ENCODE measurements at places on chromosomes 2 and 18.
A peak's percentile ranks its signal among the peaks of the same experiment; 100 is the strongest.

DNA sequence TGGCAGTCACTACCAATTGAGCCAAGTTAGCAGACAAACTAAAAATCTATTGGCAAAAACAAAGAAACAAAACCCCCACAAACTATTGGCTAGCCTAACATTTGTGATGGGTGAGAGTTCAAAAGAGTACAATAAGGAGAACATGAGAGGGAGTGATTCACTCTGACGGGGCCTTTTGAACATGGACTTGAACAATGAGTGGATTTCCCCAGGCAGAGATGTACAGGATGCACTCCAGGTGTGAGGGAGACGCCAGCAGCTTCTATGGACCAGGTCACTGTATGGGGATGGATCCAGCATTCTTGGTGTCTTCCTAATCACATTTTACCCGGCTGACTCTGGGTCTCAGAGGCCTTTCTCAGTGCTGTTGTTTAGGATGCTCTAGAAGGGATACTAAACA, 167.5 kb upstream of the SMAD2 start:
- no peak for DNase-seq

DNA sequence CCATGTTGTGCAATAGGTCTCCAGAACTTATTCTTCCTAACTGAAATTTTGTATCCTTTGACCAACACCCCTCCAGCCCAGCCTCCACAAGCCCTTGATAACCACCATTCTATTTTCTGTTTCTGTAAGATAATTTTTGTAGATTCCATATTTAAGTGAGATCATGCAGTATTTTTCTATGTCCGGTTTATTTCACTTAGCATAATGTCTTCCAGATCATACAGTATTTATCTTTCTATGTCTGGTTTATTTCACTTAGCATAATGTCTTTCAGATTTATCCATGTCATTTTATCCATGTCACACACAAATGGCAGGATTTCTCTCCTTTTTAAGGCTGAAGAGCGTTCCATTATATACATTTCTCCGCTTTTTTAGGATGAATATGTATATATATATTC, 24.4 kb upstream of the ONECUT2 start:
- DNase-seq, result no peak

DNA sequence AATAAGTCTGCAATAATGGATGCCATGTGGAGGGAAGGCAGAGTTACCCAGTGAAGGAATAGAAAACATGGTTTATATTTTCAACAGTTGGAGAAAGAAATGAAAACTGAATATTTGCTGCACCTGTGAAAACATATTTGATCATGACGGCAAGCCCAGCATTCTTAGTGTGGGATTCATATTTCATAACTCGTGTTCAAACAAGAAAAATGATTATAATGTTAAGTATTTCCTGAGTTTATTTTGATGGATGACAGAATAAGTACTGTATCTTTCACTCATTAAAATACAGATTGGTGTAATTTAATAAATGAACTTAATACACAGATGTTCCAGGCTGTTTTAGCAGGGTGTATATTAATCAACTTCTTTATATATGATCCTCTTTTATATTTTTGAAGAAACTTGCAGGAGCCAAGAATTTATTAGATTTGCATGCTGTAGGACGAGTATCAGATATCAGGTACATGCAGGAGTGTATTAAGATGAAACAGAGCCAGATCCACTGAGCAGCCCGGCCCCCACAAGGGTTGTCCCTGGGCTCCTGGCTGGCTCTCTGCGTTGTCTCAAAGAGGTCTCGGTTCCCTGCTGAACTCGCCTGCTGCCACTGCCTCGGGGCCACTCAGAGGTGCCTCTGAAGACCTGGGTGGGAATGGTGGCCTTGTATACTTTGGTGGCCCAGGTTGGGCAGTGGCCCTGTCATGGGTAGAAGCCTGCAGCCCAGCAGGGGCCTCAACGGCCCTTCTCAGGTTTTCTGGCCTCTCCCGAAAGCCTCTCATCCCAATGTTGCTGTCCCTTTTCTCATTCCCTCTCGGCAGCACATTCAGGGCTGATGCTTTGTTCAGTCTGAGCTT, 95.0 kb upstream of the LDAH start:
- DNase-seq, result no peak

GRCh38 chr18:36298126-36298741, 721 bp downstream of the FHOD3 start:
- no peak for DNase-seq

DNA sequence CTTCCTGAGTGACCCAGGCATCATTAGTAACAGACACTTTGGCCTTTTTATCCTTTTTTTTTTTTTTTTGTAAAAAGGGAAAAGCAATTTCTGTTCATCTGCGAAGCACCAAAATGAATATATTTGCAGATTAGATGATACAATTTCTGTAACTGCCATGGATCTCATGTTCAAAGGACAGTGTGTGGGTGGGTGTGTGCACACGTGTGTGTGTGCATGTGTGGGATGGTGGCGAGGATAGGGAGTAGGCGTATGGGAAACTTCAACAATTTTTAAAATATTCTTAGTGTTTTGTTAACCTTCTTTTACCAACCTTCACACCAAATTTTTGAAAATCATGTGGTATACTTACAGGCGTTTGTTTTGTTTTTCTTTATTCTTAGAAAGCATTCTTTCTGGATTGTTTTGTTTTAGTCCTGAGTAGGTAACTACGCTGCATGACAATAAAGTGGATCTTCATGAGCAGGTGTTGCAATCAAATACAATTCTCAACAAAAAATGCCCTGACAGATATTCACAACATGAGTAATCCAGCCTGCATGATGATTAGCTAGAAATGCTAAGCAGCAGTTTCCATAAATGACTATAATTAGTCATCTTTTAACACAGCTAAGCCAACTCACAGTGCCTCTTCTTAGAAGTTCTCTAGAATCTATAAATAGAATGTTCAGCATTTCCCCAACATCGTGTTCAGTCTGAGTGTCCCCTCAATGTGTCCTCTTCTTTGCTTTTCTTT, 53.5 kb upstream of the RMDN2 start:
- DNase-seq, result peak; percentile 93

GRCh38 chr2:176484838-176485237, 215.6 kb downstream of the MTX2 start:
- DNase-seq, result no peak

GRCh38 chr18:26040051-26040656, 50.3 kb downstream of the SS18 start:
- DNase-seq, result no peak

DNA sequence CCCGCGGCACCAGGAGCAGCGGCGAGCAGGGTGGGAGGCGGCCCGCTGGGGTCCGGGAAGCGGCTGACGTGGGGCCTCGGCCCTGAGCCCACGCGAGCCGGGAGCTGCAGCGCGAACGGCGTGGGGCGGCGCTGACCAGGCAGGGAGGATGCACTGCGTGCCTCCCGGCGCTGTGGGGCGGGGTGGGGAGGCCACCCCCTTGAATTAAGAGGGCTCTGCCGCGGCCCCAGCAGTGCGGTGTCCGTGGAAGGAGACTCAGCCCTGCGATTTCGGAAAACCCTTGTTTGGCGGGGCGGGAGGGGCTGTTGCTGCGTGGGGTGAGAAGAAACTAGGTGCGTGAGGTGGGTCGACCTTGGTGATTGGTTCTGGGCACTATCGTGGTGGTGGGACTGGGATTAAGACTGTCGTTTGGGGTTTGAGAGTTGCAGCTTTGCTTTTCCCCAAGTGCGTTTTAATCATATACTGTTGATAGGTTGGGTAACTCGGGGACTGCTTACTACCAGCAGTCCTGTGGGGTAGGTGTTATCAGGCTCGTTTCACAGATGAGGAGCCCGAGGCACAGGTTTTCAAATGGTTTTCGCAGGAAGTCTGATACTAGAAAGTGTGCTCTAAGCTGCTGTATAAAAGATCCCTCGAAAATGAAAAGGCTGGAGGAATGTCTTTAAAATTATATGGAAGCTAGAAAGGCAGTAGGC, 722 bp downstream of the ACSL3 start:
- DNase-seq, result peak; percentile 21

DNA sequence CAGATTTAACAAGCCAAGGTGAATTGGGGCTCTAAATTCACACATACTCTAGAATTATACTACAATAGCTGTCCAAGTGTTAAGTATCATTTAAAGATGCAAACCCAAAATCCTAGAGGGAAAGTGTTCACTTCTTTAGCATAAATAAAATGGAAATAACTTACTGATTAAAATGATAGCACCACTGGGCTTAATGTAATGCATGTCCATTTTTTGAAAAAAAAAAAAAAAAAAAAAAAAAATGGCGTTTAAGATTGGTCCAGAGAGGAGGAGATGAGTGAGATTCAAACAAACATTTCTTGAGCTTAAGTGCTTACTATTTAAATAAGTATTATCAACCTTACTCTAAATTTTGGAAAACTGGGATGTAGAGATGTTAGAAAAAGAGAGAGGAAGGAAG, 251.5 kb upstream of the CWC22 start:
- no peak for DNase-seq

DNA sequence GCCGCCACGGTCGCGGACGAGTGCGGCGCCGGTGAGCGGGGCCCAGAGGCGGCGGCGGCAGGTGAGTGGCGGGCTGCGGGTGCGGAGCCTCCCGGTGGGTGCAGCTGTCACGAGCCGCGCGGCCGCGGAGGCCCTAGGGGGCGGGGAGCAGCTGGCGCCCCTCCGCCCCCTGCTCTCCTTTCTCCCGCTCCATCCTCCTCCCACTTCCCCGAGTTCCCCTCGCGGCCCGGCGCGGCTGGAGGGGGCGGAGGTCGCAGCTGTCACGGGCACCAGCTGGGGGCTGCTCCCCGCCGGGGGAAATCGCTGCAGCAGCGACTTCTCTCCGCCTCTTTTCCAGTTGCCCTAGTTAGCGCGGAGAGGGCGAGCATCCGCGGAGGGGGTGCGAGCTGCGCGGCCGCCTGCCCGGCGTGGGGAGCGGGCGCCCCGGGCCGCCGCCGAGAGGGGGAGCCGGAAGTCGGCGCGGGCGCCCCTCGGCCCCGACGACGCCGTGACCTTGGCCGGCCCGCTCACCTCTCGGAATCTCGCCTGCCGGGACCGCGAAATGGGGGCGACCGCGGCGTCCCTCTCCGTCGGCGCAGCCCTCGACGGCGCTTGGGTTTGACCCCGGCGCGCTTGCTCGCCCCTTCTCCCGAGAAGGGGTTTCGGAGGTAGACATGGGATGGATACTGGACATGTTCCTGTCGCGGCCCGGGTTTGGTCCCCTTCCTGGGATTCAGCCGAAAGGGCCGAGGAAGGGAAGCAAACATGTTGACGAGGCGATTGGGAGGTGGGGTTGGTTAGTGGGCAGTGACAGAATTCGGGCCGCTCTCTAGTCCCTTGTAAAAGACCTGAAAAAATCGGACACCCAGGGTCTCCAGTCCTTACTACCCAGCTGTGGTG, 727 bp downstream of the NCOA1 start:
- DNase-seq, result peak; percentile 46

GRCh38 chr2:182949052-182949451, 82.6 kb upstream of the FRZB start:
- DNase-seq, result peak; percentile 24

DNA sequence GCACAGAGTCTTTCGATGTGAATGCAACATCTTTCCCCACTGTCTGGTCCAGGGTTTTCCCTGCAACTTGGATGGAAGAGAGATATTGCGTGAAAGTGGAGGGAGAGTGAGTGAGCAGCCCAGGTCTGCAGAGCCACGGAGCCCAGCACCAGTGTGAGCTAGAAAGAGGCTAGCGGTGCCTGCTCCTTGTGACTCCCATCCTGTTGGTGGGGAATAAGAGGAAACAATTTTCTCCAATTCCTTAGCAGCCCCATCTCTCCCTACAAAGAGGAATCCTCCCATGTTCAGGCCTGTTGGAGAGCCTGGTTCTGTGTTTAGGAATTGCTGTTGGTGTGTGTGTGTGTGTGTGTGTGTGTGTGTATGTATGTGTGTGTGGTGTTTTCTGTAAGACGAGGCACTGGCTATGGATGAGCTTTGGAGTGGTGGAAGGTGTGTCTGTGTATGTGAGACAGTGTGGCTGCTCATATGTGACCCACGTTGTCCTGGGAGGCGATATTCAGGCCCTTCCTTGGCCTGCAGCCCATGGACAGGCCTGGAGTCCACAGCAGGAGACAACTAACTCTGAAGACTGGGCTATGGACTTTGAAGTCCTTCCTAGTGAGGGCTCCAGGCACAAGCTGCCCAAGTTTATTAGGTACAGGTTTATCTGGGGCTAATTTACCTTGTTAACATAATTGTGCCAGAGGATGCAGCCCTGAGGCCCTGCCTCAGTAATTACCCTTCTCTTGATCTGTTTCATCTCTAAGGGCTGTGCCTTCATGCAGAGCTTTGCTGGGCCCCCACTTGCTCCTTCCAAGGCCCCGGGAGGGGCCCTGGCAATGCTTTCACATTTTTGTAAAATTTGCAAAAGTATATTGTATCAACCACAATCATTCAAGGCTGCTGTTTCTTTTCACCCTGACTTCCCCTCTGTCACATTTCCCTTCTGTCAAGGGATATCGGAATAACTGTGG, 88.6 kb upstream of the HAAO start:
- no peak for DNase-seq
